ENCODE measurements at places on chromosomes 2 and 18.

- DNase-seq: no peak
Measured at GRCh38 chr18:38007676-38008330, 442.2 kb upstream of the CELF4 start.

- no peak for DNase-seq
Measured at GRCh38 chr2:196413821-196414274, 225.7 kb upstream of the CCDC150 start.

DNA sequence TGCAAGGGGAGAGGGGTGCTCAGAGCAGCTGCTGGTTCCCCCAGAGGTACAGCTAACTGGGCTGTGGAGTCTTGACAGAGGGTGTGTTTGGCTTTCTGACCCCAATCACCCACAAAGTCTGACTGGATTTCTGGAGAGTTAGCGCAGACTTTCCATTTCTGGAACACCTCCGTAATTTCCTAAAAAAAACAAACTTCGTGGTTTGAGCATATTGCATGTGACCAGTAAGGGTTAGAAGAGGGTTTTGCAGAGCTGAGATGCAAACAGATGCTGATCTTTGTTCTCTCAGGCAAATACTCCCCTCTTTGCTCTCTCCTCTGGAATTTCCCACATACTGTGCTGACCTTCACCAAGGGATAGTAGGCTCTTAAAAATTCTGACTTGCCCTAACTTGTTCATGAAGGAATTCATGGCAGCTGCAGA is 44.5 kb upstream of the TMEM247 start:
- no peak for DNase-seq

GRCh38 chr2:239258248-239258647 is 142.6 kb downstream of the HDAC4 start:
- no peak for DNase-seq

- no peak for DNase-seq
Measured at GRCh38 chr2:215652388-215652787, 216.5 kb upstream of the FN1 start.
